Amniotic epithelial cell (primary cell): ENCODE measurements at places on chromosomes 6 and 20.

GRCh38 chr6:150627585-150628025 is 27.9 kb downstream of the PLEKHG1 start:
- peak; percentile 20 for DNase-seq

- DNase-seq = no peak
Observed at GRCh38 chr6:163667372-163668060, 253.0 kb downstream of the QKI start.

- DNase-seq = no peak
Observed at GRCh38 chr6:53111865-53112264, 36.8 kb downstream of the GCM1 start.

DNA sequence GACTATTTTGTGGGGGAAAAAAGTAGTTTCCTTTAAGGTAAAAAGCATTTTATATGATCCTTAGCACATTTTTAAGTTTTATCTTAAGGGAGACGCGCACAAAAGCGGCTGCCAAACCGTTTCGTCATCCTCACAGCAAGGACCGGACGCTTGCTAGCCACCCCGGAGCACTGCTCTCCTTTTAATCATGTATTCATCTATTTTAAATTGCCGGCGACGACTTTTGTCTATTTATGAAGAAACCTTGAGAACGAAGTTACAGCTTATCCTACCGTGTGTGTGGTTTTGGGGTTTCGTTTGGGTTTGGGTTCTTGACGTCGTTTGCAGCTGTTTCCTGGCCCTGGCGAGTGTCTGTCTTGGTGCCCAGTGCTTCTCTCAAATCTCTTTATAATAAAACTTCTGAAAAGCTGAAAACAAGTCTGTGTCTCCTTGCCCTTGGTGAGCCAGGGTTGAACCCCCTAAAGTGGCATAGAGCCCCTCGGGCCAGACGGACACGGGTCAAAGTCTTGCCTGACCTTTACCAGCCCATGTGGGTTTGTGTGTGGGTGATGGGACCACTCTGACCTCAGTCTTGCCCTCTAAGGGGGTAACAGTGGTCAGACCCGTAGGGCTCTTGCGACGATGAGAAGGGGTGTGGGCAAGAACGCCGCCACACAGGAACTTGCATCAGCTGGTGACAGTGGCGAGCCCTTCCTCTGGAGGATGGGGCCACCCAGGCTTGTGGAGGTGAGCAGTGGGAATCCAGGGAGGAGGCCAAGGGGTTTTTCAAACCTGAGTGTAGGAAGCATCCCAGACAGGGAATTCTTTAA is 117.6 kb downstream of the JPH2 start:
- no peak for DNase-seq

DNA sequence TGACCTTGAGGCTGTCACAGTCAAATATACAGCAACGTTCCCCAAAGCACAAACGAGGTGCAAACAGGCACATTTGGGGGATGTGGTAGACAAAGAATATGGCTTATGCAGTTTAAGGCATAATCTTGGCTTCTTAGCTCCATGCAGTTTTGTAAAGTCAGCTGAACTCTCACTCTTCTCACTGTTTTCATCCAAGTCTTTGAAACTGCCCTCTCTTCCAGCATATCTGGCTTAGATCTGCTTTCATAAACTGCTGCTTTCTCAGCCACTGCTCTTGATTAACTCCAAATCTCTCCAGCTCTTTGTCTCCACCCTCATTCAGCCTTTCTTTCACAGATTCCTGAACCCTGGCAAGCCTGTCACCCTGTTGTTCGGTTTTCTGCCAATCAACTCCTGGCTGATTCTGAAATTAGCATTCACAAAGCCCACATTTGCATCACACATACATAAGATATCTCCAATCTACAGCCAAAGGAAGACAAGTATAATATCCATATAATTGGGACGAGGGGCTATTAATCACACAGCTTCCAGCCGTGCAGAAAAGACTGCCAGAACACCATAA is 301.1 kb upstream of the RNF217 start:
- DNase-seq = no peak

DNA sequence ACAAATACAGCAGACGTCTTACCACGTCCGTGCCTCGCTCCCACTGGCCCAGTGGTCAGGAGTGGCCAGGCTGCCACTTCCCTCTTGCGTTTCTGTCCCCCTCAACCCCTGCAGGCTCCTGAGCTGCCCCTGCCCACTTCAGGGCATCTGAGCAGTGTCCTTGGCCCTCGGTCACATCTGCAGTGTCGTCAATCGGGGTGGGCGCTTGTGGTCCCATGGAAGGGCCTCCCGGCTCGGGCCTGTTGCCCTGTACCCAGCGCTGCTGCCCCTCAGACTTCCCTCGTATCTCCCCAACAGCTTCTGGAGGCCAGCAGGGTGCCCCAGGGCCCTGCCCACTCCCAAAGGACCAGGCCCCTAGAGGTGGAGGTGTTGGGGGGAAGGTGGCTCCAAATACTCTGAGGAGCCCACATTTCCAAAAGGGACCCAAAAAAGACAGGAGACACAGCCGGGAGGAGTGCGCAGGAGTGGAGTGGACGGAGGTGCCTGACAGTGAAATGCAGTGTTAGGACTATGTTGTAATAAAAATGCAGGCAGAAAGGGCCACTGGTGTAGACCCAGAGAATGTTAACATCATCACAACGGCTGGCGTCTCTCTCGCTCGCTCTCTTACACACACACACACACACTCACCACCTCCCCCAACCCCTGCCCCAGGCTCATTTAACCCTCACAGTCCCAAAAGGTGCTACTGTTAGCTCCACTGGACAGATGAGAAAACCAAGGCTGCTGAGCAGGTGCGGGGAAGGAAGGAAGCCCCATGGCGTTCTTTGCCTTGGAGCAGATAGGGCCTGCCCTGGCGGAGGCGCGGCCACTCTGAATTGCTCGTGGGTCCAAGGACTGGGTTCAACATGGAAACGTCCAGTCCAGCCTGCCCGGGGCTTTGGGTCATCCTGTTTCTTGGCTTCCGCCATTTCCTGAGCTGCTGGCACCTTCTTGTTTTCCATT is 343.9 kb downstream of the ZFAND3 start:
- no peak for DNase-seq

- DNase-seq = peak; percentile 35
Observed at GRCh38 chr6:47733879-47734558, 35.6 kb downstream of the ADGRF4 start.

DNA sequence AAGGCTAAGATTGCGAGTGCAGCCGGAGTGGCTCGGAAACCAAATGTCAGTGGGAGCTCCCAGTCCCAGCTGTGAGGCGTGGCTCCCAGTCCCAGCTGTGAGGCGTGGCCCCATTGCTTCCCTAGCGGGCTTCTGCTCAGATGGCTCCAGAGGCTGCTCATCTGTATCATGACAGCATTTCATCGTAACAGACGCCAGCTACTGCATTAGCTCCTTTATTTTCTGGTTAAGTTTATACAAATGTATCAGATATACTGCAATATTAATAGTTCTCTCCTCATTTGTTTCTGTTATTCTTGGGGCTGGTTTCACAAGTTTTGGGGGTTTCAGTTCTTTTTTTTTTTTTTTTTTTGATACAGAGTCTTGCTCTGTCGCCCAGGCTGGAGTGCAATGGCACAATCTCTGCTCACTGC is 34.7 kb upstream of the TBXT start:
- no peak for DNase-seq

GRCh38 chr20:23609486-23610109 is 3.9 kb upstream of the CST9 start:
- DNase-seq = peak; percentile 55

- DNase-seq = peak; percentile 98
Observed at GRCh38 chr6:129500958-129501739, 208.8 kb downstream of the ARHGAP18 start.

DNA sequence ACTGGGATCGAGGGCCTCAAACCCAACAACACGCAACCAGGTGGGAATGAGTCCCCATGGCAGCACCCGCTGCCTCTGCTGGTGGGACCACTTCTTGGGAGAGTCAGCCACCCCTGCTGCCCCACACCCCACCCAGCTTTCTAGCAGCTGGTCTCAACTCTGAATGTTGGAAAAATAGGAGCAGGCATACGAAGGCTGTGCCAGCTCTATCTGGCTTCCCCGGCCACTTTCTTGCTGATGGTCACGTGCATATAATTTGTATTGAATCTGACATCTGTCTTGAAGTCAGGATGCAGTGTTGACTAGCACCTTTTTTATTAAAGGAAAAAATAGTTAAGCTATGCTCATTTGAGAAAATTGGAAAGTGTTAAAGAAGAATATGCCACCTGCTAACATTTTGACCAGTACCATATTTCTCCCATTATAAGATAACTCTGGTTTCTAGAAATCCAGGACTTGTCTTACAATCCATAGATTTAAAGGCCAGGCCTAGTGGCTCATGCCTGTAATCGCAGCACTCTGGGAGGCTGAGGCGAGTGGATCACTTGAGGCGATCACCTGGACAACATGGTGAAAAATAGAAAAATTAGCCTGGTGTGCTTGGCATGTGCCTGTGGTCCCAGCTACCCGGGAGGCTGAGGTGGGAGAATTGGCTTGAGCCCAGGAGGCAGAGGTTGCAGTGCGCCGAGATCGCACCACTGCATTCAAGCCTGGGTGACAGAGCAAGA is 26.9 kb upstream of the MAPRE1 start:
- no peak for DNase-seq

- DNase-seq = no peak
Observed at GRCh38 chr6:13847326-13848050, 33.1 kb upstream of the MCUR1 start.

- DNase-seq = peak; percentile 39
Observed at GRCh38 chr6:40894962-40895799, 143.8 kb downstream of the UNC5CL start.

DNA sequence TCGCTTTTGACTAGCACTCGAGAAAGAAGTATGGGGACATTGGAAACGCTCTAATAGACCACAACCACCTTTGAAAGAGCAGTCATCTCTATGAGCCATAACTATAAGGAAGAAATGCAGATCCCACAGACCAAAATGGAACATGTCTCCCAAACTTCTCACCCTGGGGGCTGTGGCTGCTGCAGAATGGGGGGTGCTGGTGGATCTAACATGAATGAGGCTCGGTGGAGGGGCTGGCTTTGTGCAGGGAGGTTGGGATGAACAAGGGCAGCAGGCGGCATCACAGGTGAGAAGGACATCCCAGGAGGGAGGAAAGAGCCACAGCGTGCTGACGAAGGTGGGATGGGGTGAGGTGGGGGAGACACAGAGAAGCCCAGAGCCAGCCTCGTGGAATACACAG is 10.5 kb upstream of the CCR6 start:
- no peak for DNase-seq

DNA sequence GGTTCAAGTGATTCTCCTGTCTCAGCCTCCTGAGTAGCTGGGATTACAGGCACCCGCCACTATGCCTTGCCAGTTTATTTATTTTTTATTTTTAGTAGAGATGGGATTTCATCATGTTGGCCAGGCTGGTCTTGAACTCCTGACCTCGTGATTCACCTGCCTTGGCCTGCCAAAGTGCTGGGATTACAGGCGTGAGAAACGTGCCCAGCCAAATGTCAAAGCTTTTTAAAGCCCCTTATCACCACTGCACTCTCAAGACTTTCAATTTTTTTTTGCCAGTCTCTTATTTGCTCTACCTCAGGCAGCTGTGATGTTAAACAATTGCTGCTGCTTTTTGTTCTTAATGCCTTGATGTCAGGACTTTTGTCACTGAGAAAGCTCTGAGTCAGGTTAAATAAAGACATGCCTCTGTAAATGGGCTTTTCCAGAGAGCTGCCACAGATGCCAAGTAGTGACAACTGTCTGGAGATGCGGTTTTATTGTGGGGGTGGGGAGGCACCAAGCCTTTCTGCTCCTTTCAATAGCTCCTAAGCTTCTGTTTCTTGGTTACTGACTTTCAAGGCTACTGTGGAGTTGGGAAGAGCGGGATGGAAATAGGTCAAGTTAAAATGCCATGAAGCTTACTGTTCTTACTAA is 29.2 kb downstream of the RSPH3 start:
- peak; percentile 14 for DNase-seq

DNA sequence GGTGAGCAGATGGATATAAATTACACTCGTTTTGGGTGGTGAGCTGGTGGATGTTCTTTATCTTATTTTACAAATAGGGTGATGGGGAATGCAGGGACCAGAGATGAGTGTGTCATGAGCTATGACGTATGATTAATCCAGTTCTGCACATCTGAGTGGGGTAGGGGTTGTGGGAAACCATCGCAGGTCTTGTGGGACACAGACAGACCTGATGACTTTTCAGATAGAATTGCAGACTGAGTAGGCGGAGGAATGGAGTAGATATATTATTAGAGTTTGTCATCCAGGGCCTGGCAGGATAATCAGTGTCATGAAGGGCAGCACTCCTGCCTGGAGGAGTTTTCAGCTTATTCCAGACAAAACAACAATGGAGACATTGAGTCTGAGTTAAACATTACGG is 12.9 kb upstream of the DSP start:
- peak; percentile 87 for DNase-seq

DNA sequence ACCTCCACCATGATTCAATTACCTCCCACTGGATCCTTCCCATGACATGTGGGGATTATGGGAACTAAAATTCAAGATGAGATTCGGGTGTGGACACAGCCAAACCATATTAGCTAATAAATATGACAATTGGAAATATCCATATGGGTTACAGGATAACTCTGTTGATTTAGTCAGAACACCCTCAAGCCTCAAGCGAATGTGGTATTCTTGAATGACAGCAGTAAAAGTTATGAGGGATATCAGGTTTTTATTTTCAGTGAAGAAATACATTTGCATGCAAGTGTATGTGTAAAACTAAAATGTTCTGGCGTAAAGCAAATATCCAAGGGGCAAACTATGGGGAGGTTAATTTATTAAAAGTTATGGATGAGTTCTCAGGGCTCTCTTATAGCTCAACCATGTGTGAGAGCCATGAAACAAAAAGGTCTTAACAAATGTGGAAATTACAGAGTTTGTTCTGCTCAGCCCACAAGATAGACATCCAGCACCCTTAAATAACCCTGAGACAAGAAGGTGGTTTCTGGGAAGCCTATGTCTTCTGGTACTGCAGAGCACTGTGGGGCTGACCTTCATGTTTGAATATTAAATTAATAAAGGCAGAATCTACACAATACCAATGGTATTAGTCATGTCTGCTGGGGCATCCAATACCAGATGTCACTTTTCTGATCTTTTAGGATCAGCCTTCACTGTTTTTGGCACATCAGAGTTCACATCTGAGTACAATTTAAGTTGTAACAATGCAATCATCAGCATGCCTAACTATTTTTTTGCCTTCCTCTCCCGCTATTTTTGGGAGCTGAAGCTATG is 370.5 kb upstream of the RSPO3 start:
- no peak for DNase-seq

DNA sequence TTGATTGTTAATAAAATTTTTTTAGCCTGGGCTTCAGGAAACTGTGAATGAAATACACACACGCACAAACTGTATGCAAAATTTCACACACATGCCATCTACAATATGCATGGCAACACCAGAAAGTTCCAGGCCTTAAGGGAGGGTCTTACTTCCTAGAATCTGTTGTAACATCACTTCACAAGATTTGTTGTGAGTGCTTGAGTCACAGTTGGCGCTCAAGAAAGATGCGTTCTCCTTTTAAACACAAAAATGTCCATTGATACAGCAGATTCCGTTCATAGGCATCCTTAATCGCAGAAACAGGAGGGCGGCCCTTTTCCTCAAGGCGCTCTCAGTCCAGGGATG is 485 bp upstream of the RTF2 start:
- no peak for DNase-seq
